ENCODE measurements at places on chromosomes 1 and 21.

GRCh38 chr1:226525750-226526149 is 22.8 kb upstream of the STUM start:
- DNase-seq = no peak

- DNase-seq = peak; percentile 54
Observed at GRCh38 chr1:205227584-205228013, at the start of gene TMCC2. Gene TMCC2, plus strand, starts transcription at chr1:205227946. Its CDS starts 619 bp downstream, at chr1:205228565.

- no peak for DNase-seq
Observed at GRCh38 chr1:4404854-4405590, 249.4 kb upstream of the AJAP1 start.

GRCh38 chr1:244090645-244091044 is 39.6 kb downstream of the ZBTB18 start:
- DNase-seq = no peak

DNA sequence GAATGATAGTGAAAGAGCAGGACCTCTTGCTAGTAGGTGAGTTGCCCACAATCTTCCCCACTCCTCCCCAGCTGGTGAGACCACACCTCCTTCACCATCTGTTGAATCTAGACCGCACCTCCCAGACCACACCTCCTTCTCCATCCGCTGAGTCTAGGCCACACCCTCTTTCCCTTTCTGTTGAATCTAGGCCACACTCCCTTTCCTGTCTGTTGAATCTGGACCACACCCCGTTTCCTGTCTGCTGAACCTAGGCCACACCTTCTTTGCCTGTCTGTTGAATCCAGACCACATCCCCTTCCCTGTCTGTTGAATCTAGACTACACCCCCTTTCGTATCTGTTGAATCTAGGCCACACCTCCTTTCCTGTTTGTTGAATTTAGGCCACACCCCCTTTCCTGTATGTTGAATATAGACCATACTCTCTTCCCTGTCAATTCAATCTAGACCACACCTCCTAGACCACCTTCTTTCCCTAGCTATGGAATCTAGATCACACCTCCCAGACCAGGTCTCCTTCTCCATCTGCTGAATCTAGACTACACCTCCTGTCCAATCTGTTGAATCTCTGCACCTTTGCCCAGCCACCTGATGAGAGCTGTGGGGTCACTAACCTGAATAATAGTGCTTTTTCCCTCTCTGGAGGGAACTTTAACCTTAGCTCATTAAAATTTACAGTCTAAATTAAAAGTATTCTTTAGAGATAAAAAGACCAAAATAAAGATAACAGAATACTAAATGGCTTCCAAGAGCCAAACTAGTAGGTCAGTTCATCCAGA is 116.3 kb downstream of the DAB1 start:
- DNase-seq = no peak

GRCh38 chr1:167273027-167273800 is 52.5 kb downstream of the POU2F1 start:
- DNase-seq = no peak

All from activated CD4-positive, alpha-beta T cell treated with anti-CD3 and anti-CD28 coated beads, Interleukin-2, amount 50 U/mL, for 24 hours (primary cell).